ENCODE measurements at places on chromosomes 2 and 18.

DNA sequence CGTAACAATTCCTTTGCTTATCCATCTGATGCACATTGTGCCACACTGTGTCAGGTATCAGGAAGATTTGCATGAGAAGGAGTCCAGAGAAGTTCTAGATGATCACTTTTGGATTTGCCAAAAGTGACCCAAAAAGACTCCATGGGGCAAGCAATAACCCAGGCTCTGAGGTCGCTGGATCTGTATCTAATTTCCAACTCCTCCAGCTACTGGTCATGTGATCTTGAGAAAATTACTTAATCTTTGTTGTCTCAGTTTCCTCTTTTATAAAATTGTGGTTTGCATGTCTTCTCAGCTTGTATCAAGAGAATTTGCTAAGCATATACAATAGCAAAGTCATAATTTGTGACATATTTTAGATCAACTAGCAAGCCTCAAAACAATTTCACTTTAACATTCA, 61.3 kb upstream of the ITGA4 start:
- DNase-seq = peak; percentile 86

- peak; percentile 2 for DNase-seq
These were observed 112.4 kb downstream of the CYRIA start for GRCh38 chr2:16553226-16553625.

DNA sequence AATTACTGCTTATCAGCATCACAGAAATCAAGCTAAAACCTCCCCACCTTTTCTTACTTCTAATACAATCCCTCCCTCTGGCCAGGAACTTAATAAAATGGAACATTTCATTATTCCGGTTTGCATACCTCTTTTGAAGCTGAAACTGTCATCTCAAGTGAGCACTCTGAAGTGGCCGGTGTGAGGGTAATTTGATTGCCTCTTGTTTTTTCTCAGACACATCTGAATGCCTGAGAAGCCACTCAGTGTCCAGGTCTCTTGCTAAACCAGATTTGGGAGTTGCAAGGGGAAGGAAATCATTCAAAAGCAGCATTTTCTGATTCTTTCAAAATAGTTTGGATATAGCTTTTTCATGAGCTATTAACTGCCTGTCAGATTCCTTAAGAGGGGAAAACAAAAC, 190.3 kb downstream of the C1D start:
- DNase-seq = no peak

- DNase-seq = no peak
These were observed 147.8 kb upstream of the ERBB4 start for GRCh38 chr2:212686285-212686895.

GRCh38 chr18:29629493-29630036, 1413.0 kb downstream of the DSC3 start:
- no peak for DNase-seq

DNA sequence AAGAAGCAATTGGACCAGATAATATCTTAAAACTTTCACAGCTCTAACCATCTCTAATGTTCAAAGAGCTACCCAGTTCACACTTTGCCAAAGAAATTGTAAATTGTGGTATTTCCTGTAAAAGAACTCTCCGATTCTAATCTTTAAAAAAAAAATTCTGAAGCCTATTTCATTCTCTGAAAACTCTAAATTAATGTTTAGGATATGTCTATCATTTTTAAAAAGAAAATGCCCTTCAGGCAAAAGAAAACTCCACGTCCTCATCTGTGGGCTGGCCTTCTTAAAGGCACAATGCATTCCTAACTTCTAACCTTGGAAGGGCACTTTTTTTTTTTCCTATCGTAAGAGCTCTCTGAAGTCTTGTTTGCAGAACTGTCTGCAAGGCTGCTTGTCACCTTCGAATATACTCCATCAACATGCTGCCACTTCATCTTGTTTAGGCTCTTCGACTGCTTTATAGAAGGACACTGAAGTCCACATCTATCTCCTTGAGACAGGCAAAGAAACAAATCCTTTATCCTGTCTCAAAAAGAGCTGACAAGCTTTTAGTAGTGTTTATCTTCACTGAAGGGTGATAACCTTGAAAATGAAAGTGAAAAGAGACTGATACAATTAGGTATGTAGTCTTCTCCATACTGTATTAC, 124.3 kb upstream of the SLC39A10 start:
- peak; percentile 84 for DNase-seq

GRCh38 chr2:24712296-24712695, 80.9 kb downstream of the PTRHD1 start:
- no peak for DNase-seq

DNA sequence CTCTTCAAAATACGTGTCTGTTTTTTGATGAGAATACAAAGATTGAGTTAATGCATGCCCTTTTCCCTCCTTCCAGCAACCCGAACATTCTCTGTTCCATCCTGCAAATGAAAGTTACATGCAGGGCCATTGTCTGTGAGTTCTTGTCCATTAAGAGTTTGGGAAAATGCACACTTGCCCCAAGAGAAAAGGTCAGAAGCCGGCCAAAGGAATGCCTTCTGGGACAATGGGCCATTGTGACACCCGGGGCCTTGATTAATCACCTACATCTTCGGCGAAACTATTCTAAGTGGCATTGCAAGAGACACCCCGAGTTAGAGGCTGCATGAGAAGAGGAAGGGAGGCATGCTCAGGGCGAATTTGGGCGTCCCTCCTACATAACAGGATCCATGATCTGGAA, 73.7 kb upstream of the COPS8 start:
- DNase-seq = no peak

GRCh38 chr2:38600921-38601455, 1.7 kb downstream of the HNRNPLL start:
- DNase-seq = no peak

DNA sequence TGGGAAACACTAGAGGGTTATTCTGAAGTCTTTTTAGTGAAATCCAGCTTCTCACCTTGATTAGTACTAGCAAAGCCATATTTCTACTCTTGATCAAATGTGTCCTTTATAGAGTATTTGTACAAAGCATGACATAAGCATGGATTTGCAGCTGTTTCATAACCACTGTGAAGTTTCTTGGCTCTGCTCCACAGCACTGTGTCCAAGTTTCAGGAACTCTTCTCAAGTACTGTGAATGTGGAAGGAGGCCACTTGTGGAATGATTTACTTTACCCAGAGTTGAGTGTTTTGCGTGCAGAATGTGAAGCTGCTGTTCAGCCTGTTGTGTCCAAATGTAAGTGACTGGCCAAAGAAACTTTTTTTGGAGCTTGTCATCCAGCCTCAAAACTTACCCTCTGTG, 16.2 kb upstream of the MAPRE2 start:
- no peak for DNase-seq

DNA sequence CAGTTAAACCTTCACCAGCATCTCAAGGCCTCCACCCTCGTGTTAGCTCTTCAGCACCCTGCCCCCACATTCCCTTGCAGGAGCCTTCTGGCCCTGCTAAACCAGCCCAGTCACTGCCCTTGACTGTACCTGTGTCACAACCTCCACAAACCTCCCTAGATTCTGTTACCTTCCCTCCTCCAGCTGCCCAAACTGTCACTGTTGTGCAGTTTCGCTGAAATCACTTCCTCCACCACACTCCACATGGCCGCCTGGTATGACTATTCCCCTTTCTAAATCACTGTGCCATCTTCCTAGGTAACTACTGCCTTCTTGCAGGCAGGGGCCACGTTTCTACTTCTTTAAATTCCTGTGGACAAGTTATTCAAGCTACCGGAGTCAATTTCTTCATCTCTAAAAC, 160.2 kb downstream of the GALNT14 start:
- DNase-seq = no peak

DNA sequence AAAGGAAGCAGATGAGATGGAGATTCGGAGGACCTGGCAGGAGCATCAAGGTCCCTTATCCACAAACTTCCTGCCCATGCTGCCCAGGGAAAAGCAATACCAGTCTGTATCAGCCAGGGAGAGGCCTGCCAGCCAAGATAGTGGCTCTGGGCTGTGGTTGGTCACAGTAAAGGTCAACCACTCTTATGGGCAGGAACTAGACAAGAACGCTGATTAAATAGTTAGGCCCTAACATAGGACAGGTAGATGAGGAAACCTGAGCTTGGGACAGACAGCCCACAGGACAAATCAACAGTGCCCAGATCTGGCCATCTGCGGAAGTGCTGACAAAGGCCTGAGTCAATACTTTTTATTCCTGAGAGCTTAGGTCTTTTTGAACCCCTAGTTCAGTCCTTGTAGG, 10.7 kb downstream of the PSTPIP2 start:
- no peak for DNase-seq

GRCh38 chr2:241463276-241464135, 44.9 kb downstream of the STK25 start:
- no peak for DNase-seq

GRCh38 chr2:56713978-56714377, 530.2 kb downstream of the CCDC85A start:
- DNase-seq = no peak

- DNase-seq = no peak
These were observed 160.0 kb downstream of the BCL2 start for GRCh38 chr18:63159590-63159989.

- DNase-seq = no peak
These were observed 79.7 kb upstream of the IGFBP5 start for GRCh38 chr2:216775043-216775453.

- no peak for DNase-seq
These were observed 27.4 kb upstream of the MBOAT2 start for GRCh38 chr2:9030841-9031240.

DNA sequence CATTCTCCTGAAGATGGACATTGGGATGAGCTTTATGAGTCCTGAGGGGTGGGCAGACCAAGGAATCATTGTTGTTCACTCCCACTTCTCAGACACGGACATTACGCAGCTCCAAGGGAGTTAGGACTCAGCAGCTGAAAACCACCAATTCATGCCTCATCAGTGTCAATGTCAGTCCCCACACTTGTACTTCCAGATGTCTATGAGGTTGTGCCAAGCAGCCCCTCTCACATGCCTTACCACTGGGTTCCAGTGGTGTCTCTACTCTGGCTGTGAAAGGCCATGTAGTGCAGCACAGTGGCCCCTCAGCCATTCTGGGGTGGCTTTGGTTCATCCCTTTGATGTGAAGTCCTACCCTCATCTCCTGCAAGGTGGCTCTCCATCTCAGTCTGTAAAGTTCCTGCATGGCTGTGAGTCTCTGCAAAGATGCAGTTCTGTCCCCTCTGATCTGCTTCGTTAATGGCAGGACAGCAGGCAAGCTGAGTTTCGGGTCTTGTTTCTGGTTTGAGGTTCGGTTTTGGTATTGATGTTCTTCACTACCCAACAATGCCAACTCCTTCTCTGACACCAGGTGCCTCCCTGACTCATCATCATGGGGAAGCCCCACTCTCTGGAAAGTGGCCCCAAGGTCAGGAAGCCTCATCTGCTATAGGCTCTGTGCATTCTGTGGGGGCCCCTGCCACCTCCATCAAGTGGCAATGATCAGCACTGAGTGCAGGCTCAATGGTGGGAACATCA, 14.0 kb upstream of the COL6A3 start:
- no peak for DNase-seq

- peak; percentile 26 for DNase-seq
These were observed 2.1 kb upstream of the GALNT3 start for GRCh38 chr2:165796129-165796528.

- no peak for DNase-seq
These were observed 231.0 kb downstream of the INSIG2 start for GRCh38 chr2:118319271-118319684.

GRCh38 chr2:123513351-123513750, 511.7 kb upstream of the CNTNAP5 start:
- no peak for DNase-seq

- no peak for DNase-seq
These were observed 311.1 kb downstream of the TXNL1 start for GRCh38 chr18:56327191-56327885.

DNA sequence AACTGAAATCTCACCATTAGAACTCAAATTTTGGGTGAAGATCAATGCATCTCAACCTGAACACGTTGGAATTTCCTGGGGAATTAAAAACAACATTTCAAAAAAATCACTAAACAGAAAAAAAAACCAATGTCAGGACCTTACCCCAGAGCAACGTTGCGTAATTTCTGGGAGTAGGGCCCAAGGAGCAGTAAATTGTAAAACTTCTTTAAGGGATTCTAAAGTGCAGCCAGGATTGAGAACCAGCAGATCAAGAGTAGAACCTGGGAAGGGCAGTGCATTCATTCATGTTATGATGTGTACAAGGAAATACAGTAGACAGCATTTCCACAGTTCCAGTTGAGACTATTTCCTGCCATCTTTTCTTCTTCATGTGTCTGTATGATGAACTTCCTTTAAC, 56.9 kb downstream of the RHBDD1 start:
- DNase-seq = no peak

GRCh38 chr18:49743117-49743567, 70.2 kb downstream of the ACAA2 start:
- DNase-seq = no peak

- no peak for DNase-seq
These were observed 387.3 kb downstream of the CLIP4 start for GRCh38 chr2:29502460-29502911.

DNA sequence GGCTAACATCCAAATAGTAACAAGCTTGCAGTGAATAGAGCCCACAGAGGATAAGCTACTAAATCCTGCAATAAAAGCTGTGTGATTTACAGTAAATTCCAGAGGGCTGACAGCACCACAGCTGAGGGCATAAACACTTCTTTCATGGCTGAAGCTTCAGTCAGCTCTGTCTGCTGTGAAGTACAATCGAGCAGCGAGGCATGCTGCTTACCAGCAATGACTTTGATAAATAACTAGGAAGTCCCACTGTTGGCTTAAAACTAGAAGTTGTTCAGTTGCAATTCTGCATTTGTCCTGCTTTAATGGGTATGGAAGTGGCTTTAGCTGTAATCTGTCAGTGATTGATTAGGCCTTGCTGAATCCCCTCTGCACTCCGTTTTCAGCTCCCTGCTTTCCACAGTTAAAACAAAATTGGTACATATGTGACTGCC, 65.2 kb upstream of the FIGN start:
- DNase-seq = no peak

DNA sequence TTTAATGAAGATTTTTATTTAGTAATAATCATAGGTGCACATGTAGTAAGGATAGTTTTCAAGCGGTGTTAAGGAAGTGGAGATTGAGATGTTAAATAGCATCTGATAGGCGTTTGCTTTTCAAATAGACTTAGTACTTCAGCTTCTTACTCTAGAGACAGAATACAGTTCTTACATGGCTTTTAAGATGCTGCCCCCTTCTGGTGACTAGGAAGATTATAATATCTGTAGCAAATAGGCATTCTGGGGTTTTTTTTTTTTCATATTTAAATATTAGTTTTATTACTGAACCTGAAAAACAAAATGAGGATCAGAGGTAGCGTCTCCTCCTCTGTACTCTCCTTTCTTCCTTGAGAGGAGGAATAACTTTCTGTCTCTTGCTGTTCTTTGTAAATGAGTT, 100.2 kb downstream of the AGAP1 start:
- DNase-seq = peak; percentile 33

GRCh38 chr2:134527381-134527780, 191.4 kb downstream of the TMEM163 start:
- DNase-seq = no peak

DNA sequence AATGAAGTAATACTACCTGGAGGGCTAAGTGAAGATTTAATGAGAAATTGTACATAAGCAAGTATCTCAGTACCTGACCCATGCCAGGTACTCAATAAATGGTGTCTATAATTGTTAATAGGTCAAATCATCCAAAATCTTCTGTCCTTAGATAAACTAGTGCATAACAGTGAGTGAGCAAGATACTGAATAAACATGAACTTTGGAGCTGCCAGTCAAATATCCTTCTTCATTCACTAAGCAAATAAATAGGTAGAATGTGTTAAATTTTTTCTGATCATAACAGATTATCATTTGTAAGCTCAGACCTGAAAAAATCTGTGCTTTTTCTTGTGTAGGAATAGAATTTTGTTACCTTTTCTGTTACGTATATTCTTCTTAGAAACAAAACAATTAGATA, 39.6 kb downstream of the RAB3GAP1 start:
- no peak for DNase-seq

GRCh38 chr2:133458280-133458679, 110.0 kb downstream of the NCKAP5 start:
- DNase-seq = no peak
